ENCODE measurements at places on chromosomes 6 and 20. TPM values are rescaled to one million over a fixed set of nuclear protein-coding genes. Genes with fewer than 3 reads are reported as not detected.

- DNase-seq, result peak; percentile 85
Measured at GRCh38 chr6:119077643-119078375, 655 bp downstream of the FAM184A start.

Gene DEK
- 133 TPM for total RNA-seq

DNA sequence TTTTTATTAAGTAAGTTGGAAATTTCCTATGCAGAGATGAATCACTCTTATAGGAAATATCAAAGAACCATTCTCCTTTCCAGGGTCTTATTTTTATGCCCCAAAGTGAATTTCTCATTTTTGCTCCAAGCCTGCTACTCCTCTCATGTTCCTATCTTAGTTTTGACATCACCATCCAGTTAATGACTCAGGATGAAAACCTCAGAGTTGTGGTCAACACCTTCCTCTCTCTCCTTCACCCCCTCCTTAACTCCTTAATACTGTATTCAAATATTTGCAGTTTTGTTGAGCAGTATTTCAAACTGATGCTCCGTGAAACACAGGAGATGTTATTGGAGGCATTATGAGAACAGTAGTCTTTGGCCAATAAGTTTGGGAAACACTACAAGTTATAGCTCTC lies 64.1 kb downstream of the NRN1 start:
- no peak for DNase-seq

DNA sequence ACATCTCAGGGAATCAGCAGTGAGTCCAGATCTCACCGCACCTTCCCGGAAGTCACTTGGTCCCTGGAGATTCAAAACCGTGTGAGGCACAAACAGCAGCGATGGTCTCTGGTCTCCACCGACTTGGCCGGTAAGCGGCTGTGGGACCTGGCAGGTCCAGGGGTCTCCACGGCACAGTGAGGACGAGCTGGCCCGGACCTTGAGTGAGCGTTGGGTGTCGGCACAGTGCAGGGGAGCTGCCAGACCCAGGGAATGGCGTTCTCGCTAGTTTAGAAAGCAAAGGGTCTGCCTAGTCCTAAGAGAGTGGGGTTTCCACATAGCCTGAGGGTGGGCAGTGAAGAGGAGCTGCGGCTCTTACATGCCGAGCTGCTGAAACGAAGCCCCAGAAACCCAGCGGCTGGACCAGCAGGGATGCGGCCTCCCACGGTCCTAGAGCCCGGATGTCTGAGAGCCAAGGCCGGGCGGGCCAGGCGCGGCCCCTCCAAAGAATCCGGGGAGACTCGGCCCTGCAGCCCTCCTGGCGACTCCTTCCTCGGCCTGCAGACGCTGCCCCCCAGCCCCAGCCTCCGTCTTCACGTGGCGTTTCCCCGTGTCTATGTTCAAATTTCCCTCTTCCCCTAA lies 185.0 kb downstream of the ERMARD start:
- DNase-seq, result no peak

Data from spleen (tissue), 13 donors.